Hepatocyte (in vitro differentiated cells): ENCODE measurements at places on chromosomes 7 and 10. TPM values are rescaled to one million over a fixed set of nuclear protein-coding genes. Genes with fewer than 3 reads are reported as not detected.
A peak's percentile ranks its signal among the peaks of the same experiment; 100 is the strongest.

The CTAGE8 gene
- 2.5 and 5.2 TPM in 2 replicates for total RNA-seq

DNA sequence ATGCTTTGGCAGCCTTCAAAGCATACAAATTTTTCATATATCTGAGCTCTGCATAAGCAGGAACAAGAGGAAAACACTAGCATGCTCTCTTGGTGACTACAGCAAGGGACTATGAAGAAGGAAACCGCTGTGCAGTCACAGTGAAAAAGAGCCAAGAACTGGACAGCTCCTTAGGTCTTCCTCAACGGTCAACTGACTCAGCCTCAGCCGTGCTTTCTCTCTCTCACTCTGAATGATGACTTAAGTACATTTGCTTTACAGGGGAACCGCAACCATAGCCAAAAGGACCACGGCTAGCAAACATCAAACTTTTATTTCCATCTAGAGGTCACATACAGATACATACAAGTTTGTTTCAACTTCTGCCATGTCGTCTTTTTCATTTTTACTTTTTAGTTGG lies 69.9 kb downstream of the HYCC1 start:
- DNase-seq = peak; percentile 24

GRCh38 chr10:103828107-103828506 lies 27.3 kb downstream of the SH3PXD2A start:
- DNase-seq = peak; percentile 48

DNA sequence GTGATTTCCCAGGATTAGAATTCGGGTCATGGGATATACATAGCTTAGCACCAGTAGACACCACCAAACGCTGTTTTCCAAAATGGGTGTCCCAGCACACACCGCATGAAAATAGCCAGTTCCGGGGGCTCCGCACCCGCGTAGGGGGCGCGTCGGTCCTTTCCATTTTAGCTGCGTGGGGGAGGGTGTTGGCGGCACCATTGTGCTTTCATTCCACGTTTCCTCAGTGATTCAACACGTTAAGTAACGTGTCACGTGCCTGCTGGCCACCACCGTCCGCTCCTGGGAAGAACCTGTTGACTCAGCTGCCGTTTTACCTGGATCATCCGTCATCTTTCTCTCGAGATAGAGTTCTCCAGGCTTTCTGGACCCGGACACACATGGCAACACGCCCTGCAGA lies 25.6 kb upstream of the ADGRA1 start:
- DNase-seq = no peak

DNA sequence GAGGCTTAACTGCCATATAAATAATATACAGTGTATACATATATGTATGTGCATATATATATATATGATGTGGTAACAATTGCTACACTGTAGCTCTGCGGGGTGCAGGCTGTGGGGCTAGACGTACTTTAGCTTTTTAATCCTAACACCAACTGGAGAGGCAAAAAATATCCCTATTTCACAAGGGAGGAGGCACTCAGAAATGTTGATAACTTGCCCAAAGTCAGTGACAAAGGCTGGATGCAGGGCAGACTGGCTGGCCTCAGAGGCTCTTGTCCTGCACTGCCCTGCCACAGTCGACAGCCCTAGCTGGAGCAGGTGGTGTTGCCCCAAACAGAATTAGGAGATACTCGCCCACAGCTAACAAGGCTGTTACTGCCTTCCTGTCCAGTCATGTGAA lies 1.5 kb upstream of the RELN start:
- DNase-seq = no peak

GRCh38 chr10:61135276-61135721 lies 191.3 kb upstream of the RHOBTB1 start:
- no peak for DNase-seq

The RPEL1 gene
- 0.10 TPM in 1 of 2 replicates, not detected in the other for total RNA-seq

DNA sequence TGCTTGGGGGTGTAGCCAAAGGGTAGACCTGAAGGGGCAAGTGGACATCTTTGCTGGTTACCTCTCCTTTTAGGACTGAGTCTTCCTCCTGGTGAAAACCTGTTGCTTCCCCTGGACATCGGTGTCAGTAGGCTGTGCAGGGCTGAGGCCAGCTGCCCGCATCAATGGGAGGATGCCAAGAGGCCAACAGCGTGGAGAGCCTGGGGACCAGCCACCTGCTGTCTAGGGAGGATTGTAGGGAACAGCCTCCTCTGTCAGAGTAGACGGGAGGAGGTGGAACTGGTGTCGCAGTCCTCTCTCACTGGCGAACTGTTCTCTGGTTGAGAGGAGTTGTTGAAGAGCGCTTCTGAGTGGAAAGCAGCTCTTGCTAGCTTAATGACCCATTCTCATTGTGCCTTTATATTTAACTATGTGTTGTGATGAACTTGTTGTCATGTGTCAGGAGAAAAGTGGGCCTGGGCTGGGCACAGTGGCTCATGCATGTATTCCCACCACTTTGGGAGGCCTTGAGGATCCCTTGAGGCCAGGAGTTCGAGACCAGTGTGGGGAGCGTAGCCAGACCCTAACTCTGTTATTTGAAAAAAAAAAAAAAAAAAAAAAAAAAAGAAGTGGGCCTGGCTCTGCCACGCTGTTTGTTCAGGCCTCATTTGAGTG lies 1.8 kb downstream of the SUFU start:
- DNase-seq = no peak

The AGR2 gene
- total RNA-seq = 117 and 178 TPM in 2 replicates

DNA sequence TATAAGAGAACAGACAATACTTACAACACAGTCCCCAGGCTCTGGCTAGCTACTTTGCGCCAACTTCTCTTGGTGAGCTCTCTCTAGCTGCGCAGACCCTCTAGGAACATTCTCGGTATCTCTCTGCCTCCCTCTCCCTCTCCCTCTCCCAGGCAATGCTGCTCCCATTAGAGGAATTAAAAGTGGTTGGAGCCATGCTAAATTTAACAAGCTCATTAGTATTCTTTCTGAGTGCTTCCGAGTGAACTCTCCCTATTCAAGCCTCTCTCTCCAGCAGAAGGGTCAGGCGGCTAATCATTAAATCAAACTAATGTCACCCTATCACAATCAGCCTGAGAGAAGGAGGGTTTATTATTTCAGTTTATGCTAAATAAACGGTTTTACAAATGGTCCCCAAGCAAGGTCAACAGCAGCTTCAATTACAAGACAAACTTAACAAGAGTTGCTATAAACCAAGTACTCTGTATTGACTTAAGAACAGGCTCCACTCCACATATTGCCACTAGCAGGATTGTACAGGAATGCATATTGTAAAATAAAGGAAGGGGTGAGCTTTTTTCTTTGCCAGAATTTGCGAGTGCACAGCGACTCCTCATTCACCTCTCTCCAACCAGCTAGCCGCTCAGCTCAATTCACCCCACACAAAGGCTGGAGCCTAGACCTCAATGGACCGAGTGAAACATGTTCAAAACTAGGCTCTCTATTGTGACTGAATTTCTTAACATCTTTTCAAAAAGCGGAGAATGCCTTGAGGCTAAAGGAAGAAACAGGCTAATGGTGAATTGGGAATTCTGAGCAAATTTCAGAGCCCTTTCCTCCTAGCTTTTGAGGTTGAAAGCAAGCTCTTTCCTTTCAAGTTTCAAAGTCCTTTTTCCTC lies 84.4 kb downstream of the GLI3 start:
- DNase-seq = no peak

DNA sequence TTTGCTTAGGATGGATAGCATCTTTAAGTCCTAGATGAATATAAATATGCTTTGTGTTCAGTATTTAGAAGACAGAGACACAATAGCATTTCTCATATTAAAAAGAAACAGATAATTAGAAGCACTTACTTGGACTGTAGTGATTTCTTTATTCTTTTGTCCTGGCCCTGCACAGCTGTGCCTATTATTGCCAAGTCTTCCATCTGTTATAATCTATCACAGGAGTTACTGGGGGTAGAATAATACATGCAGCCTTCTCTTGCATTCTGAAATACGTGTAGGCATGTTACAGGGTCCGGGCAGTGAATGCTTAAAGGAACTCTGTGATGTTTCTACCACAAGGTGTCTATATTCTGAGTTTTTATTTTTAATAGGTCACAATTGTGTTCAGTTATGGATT lies 461.5 kb upstream of the COBL start:
- no peak for DNase-seq

- DNase-seq = no peak
Measured at GRCh38 chr10:33309406-33309805, 25.1 kb downstream of the NRP1 start.

DNA sequence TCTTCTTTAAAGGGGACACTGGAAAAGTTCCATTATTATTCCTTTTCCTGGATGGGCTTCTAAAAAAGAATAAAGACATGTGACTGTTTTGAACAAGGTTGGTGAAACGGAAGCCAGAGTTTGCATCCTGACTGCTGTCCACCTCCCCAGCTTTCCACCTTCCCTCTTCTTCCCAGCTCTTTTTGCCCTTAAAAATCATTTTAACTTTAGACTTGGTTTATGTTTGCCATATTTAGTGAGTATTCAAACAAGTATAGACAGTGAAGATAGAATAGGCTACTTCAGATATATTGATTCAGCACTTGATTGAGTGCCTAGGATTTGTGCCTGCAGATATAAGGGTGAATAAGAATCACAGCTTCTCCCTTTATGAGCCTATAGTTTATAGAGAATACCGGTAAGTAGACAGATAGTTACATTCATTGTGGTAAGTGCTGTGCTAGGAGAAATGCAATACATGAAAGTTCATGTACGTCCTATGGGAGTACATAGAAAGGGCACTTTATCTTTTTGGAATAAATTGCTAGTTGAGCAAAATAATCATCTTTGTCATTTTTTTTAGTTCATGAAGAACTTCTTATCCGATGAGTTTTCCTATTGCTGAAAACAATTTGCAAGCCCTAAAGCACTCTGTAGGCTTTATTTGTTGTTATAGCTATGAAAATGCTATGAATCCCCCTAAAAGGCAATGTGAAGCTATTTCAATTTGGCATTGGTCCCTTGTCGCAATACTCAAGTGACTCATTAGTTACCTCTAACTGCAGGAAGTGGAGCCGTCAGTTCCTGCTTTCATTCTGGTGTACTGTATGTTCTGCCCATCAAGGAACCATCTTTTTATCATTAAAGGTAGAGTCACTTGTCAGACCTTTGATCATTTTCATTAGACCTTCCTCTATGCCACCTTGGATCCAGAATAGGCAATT lies 57.2 kb upstream of the STRIP2 start:
- no peak for DNase-seq

DNA sequence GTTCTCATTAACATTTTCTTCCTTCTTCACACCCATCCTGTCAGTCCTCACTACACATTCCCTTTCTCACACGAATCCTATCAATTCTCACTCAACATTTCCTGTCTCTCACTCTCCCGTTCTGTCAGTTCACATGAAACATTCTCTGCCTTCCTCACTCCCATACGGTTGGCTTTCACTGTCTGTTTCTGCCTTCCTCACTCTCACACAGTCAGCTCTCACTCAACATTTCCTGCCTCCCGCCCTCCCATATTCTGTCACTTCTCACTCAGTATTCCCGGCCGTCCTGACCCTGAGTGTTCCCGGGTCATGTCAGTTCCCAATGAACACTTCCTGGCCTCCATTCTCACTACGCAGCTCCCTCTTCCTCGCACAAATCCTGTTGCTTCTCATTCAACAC lies 61.5 kb downstream of the DYNC2I1 start:
- no peak for DNase-seq

GRCh38 chr10:49593998-49594397 lies 16.1 kb upstream of the SLC18A3 start:
- no peak for DNase-seq

The PTF1A gene
- total RNA-seq = not detected in 2 replicates

The IFIT2 gene
- 3.9 and 4.6 TPM in 2 replicates for total RNA-seq

- no peak for DNase-seq
Measured at GRCh38 chr7:83643739-83644138, 5.2 kb downstream of the SEMA3E start.

DNA sequence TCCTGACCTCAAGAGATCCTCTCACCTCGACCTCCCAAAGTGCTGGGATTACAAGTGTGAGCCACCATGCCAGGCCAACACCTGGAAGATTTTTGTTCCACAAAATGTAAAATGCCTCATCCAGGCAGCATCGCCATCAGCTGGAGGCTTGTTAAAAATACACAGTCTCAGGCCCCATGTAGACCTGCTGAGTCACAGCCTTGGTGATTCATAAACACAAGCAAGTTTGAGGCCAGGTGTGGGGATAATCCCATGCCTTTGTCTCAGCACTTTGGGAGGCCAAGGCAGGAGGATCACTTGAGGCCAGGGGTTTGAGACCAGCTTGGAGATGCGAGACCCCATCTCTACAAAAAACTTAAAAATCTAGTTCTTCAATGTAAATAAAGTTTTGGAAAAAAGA lies 49.1 kb upstream of the FOXK1 start:
- DNase-seq = no peak

- peak; percentile 41 for DNase-seq
Measured at GRCh38 chr10:10796774-10797415, 220.8 kb upstream of the CELF2 start.

DNA sequence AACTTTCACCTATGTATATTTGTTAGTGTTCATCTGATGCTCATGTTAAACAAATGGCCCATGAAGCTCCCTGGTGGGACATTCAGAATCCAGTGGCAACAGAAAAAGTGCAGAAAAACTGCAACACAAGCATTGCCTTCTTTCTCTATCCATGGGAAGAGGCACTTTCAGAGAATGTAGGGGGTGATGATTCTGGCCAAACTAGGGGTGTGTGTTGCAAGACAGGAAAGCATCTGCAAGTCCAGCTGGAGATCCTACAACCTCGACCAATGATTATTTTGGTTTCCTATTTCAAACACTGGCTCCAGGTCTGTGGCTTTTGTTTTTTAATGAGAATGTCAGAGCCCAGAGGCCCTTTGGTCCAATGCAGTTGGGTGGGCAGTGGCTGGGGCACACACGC lies 198.7 kb downstream of the CXCL12 start:
- no peak for DNase-seq

- no peak for DNase-seq
Measured at GRCh38 chr7:30924624-30925023, 13.0 kb downstream of the AQP1 start.

GRCh38 chr10:57706576-57707299 lies 561.0 kb downstream of the IPMK start:
- no peak for DNase-seq

The PRF1 gene
- not detected in 2 replicates for total RNA-seq

GRCh38 chr10:110481919-110482318 lies 15.8 kb upstream of the DUSP5 start:
- no peak for DNase-seq

DNA sequence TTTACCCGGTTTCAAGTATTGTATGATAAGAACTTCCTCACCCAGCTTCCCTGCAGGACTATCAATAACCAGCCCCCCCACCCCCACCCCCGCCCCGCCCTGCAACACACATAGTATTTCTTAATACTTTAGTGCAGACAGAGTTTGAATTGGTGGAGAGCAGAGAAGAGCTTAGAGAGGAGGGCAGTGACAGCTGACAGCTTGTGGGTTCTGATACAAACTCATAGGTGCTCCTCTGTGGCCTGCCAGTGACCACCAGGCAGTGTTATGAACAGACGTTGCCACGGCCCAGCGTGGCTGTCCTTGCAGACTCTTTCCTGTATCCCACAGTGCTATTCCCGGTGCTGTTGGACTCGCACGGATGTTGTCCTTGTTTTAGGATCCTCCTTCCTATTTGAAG lies 186.9 kb upstream of the ADO start:
- no peak for DNase-seq

The VAX1 gene
- not detected in 2 replicates for total RNA-seq

DNA sequence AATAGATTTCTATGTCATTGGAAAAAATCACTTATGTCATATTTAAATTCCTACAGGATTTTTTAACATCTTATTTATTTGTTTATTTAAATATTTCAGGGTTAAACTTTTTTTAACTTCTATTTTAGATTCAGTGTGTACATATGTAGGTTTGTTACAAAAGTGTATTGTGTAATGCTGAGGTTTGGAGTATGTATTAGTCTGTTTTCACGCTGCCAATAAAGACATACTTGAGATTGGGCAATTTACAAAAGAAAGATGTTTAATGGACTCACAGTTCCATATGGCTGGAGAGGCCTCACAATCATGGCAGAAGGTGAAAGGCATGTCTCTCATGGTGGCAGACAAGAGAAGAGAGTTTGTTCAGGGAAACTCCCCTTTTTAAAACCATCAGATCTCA lies 65.4 kb downstream of the MGAM2 start:
- no peak for DNase-seq
